ENCODE measurements at places on chromosomes 2 and 18. TPM values are rescaled to one million over a fixed set of nuclear protein-coding genes. Genes with fewer than 3 reads are reported as not detected.

DNA sequence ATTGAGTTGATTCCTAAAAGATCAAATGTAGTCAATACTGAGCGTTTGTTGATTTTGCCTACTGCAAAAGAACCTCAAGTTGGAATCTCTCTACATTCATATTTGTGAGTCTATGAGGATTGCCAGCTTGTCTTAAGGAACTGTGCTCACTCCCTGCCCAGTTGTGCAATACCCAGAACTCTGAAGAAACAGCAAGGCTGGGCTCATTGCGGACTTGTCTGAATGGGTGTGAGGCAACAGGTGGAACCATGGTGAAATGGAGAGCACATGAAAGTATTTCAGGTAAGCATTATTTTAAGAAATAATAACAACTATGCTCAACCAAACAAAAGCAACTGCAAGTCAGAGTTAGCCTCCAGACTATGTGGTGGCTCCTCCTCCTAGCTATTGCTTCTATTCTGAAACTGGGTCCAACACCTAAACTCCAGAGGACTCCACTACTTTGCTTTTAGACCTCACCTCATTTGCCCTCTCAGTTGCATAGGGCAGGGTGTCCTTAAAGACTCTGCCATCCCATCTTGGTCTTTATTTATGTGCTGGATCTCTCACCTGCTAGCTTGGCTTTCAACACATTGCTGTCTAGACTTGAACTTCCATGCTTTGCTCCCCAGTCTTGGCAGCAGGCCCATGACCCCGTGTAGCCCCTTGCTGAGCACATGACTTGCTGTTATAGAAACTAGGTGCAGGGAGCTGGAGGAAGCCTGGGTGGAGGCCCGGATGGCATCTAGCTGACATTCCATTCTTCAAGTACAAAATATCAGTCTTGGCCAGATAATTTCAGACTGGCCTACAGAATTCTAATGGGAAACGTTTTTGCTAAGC is 94.8 kb upstream of the ARL5A start:
- ATAC-seq = peak; percentile 93

DNA sequence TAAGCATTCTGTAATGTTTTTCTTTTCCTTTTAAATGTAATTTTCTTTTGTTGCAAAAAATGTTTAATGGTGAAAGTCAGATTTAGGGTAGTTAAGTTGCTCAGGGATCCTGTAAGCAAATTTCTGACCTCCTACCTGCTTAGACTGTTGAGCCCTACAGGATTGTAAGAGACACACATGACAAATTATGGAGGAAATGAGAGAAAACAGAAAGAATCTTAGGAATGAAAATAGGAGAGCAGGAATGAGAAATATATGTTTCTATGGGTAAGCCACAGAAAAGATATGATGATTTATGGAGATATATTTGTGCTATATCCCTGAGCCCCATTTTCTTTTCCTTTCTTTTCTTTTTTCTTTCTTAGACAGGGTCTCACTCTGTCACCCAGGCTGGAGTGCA is 28.3 kb downstream of the CYBRD1 start:
- no peak for ATAC-seq

GRCh38 chr2:101175991-101176390 is 24.8 kb upstream of the TBC1D8 start:
- ATAC-seq = no peak

DNA sequence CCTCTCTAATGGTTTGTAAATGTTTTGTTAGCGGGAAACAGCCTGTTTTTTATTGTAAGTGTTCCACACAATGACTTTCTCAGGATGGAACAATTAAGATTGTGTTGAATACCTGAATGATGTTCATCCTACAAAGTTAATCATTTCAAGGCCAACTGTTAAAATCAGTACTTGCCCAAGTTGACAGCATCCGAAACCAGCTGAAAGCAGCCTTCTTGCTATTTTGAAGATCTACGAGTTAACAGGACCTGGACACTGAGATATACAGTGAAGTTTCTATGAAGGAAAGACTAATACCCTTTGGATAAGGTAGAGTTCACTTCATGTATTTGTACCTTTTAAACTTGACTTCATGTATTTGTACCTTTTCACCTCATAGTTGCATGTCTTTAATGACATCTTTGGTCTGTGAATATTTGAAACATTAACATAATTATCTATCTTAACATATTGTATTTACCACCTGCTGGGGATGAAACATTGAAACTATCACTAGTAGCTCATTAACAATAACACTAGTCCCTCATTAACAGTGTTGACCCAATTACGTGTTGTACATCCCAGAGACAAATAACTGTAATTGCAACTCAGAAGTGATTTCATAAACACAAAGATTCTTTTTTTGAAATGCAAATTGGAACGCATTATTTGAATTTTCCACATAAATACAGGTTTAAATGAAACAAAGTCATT is 556.0 kb upstream of the MEX3C start:
- ATAC-seq = no peak

- ATAC-seq = no peak
Observed at GRCh38 chr2:7758073-7758759, 841.0 kb downstream of the RNF144A start.

PREB gene
- 26.5 TPM for total RNA-seq

- no peak for ATAC-seq
Observed at GRCh38 chr2:100676346-100676745, 113.6 kb downstream of the PDCL3 start.

REG3G gene
- total RNA-seq = not detected

- ATAC-seq = no peak
Observed at GRCh38 chr2:211986313-211986712, 552.3 kb downstream of the ERBB4 start.

CAPG gene
- total RNA-seq = 295 TPM

DNA sequence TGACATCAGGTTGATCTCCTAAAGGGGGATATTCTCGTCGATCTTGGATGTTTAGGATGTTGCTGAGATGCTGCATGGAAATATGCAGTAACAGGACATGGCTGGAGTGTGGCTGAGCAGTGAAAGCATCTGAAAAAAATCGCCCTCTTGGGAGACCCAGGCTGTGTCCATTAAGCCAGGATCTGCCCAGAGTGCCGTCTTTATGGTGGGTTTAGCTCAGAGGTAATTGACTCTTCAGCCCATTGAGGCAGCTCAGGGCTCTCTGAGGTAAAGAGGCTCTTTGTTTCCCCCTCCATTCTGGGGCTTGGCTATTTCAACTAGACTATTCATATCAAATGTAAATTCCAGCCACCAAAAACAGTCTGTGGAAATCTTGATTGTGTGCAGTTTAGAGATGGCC is 26.5 kb downstream of the OSBPL6 start:
- no peak for ATAC-seq

- ATAC-seq = peak; percentile 69
Observed at GRCh38 chr2:236168110-236169080, at the start of gene GBX2. GBX2 (minus strand) TSS chr2:236168386; CDS start chr2:236167971, 415 bp downstream.

DNA sequence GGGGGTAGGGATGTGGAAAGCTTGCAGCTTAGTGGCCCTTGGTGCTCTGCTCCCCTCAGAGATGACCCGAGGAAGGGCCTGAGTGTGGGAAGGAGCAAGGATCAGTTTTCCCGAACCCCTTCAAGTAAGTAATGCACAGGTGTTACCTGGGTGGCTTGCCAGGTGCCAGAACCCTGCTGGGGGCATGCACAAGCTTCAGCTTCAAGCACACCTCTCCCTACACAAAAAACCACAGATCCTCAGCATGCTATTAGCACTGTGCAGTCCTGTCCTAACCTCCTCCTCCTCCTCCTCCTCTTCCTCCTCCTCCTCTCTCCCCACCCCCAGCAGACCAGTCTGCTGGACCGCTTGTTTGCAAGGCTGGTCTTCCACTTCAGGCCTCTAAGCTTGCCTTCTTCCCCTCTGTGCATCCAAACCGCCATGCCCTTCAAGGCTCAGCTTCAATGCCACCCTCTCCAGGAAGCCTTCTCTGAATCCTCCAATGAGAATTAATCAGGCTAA is 114.8 kb downstream of the ACAA2 start:
- no peak for ATAC-seq

GRCh38 chr2:119266091-119266589 is 42.5 kb downstream of the STEAP3 start:
- ATAC-seq = no peak
